ENCODE measurements at places on chromosomes 16 and 17. TPM values are rescaled to one million over a fixed set of nuclear protein-coding genes. Genes with fewer than 3 reads are reported as not detected.

MVD gene
- 17.4 TPM for total RNA-seq

SLC16A6 gene
- total RNA-seq: 0.64 TPM

LGALS9B gene
- not detected for total RNA-seq

KRT17 gene
- total RNA-seq: 1,676 TPM

SHISA6 gene
- total RNA-seq: 3.3 TPM

MMP15 gene
- total RNA-seq: 5.3 TPM

HOXB5 gene
- 1.4 TPM for total RNA-seq

DNA sequence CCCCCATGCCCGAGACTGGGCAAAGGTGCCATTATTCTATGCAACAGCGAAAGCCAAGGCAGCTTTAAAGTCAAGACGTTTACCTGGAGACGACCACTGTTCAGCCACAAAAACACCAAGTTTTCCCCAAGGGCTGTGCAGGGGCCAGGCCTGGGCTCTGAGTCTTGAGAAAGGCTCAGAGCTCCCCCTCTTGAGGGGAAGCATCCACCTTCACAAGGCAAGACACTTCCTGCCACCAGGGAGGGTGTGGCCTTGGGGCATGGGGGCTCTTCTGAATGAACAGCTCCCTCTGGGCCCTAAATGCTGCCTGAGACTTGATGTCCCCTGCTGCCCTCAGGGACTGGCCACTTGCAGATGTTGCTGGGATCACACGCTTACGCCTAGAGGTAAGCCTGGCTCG is 26.5 kb downstream of the PDIA2 start:
- H3K27ac ChIP-seq: no peak overlapping the region
- no peak for DNase-seq
- no peak overlapping the region for H3K4me3 ChIP-seq
- no peaks in the 10 kb centered on the region for H3K4me1 ChIP-seq

- no peaks in the 10 kb centered on the region for H3K27me3 ChIP-seq
- no peak overlapping the region for H3K27ac ChIP-seq
- no peak overlapping the region for H3K4me3 ChIP-seq
- no peaks in the 10 kb centered on the region for H3K36me3 ChIP-seq
- no peaks in the 10 kb centered on the region for H3K4me1 ChIP-seq
Measured at GRCh38 chr16:77805398-77805797, 17.0 kb downstream of the VAT1L start.

DNA sequence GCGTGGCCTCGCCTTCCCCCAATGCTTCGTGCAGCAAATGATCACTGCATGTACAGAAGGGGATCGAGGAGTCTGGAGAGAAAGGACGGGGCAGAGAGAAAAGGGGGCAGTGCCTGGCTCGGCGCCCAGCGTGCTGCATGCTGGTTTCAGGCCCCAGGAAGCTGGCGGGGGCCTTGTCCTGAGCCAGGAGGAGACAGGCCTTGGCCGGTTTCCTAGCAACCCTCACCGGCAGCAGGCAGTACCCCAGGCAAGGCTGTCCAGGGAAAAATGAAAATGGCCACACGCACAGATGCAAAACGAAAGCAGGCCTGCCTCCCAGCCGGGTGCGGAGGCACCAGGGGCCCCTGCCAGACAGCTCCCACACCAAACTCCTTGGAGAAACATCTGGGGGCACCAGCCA is 126.3 kb downstream of the ZFHX3 start:
- no peak overlapping the region for H3K27ac ChIP-seq
- no peaks in the 10 kb centered on the region for H3K4me1 ChIP-seq
- no peak for DNase-seq
- H3K36me3 ChIP-seq: no peaks in the 10 kb centered on the region
- no peaks in the 10 kb centered on the region for H3K27me3 ChIP-seq
- no peak overlapping the region for H3K4me3 ChIP-seq

DNA sequence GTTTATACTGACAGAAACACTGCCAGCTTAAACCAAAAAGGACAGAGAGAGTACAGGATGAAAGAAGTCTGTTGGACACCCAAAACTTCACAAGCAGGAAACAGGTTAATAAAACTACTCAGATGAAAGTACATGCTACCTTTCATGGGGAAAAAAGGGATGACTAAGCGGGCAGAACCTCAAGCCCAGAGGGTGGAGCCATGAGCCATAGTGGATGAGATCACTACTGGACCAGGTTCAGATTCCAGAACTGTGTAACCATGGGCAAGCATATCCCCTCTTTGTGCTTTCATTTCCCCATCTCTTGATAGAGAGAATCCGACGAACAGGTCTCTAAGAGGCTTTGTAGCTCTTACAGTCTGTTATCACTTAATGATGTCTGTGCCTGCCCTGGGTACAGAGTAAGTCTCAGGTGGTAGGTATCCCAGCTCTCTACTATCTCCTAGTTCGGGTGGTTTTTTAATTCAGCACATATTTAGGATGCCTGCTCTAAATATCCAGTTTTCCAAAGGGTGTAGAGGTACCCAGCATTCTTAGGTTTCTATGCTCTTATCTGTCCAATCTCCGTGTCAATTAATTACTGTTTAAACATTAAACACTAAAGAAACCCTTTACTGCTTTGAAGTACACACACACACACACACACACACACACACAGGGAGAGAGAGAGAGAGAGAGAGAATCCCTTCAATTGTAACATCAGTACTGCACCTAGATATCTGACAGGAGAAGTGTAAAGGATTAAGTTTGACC is 206.7 kb downstream of the ZNF423 start:
- H3K36me3 ChIP-seq: no peaks in the 10 kb centered on the region
- no peaks in the 10 kb centered on the region for H3K4me1 ChIP-seq
- DNase-seq: no peak
- H3K27ac ChIP-seq: no peak overlapping the region

- no peaks in the 10 kb centered on the region for H3K36me3 ChIP-seq
- no peaks in the 10 kb centered on the region for H3K27me3 ChIP-seq
- no peak for DNase-seq
- H3K27ac ChIP-seq: peak overlapping the region; percentile 94
Measured at GRCh38 chr16:49663081-49664065, 192.5 kb downstream of the ZNF423 start.

DNA sequence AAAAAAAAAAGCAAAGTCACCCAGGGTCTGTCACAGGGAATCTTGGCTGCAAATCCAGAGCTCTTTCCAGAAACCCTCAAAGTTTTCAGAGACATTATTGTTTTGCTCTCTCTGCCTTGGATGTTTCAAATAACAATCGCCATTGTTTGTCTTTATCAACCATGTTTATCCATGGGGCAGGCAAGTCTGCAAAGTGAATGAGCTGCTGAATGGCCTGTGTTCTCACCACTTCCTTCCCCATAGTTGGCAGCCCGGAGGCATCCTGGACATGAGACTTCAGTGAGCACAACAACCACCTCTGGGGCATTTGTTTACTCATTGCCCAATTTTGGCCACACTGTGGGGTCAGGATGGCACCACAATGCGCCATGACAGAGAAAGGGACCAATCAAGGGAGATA is 53.1 kb upstream of the USP7 start:
- DNase-seq: no peak
- H3K4me3 ChIP-seq: no peak overlapping the region
- H3K27ac ChIP-seq: no peak overlapping the region
- no peaks in the 10 kb centered on the region for H3K36me3 ChIP-seq

- H3K27me3 ChIP-seq: no peaks in the 10 kb centered on the region
- H3K4me1 ChIP-seq: no peaks in the 10 kb centered on the region
- H3K36me3 ChIP-seq: no peaks in the 10 kb centered on the region
- no peak overlapping the region for H3K4me3 ChIP-seq
- no peak for DNase-seq
Measured at GRCh38 chr17:28585851-28586250, 9.2 kb upstream of the ALDOC start.

DNA sequence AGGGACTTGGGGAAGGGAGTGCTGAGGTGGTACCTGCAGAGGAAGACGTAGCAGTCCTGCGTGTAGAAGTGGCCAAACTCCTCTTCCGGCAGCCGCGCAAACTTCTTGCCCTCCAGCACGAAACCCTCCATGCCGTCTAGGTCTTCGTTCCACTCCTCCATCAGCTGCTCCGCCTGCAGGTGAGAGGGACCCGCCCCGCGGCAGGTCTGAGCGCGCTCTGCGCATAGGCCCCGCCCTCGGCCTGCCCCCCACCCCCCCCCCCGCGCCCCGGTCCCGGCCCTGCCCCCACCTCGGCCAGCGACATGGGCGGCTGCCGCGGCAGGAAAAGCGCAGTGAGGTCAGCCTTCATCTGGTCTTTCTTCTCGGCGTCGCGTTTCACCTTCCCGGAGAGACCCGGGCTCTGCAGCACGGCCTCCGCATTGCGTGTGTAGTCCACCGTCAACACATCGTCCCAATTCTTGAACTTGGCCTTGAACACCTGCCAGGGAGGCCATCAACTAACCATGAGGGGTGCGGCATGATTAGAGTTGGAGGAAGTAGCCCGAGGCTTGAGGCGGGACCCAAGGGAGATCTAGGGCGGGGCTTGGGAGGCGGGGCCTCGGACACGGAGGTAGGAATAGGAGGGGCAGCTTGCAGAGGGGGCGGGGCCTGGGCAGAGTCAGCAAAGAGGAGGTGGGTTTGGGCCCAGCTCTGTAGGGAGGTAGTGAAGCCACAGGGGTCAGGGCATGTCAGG is 11.5 kb downstream of the FLII start:
- H3K4me3 ChIP-seq: peak overlapping the region; percentile 29
- no peak for DNase-seq
- no peaks in the 10 kb centered on the region for H3K4me1 ChIP-seq
- no peaks in the 10 kb centered on the region for H3K27me3 ChIP-seq

DNA sequence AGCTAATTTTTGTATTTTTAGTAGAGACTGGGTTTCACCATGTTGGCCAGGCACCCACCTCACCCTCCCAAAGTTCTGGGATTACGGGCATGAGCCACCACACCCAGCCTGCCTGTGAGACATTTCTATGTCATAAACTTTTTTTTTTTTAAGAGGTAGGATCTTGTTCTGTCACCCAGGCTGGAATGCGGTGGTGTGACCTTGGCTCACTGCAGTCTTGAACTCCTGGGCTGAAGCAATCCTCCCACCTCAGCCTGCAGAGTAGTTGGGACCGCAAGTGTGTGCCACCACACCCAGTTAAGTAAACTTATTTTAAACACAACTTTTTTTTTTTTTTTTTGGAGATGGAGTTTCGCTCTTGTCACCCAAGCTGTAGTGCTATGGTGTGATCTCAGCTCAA is 47.2 kb downstream of the SCNN1G start:
- no peaks in the 10 kb centered on the region for H3K4me1 ChIP-seq
- H3K27me3 ChIP-seq: no peaks in the 10 kb centered on the region
- H3K27ac ChIP-seq: no peak overlapping the region
- DNase-seq: no peak
- H3K36me3 ChIP-seq: no peaks in the 10 kb centered on the region
- H3K4me3 ChIP-seq: no peak overlapping the region

DNA sequence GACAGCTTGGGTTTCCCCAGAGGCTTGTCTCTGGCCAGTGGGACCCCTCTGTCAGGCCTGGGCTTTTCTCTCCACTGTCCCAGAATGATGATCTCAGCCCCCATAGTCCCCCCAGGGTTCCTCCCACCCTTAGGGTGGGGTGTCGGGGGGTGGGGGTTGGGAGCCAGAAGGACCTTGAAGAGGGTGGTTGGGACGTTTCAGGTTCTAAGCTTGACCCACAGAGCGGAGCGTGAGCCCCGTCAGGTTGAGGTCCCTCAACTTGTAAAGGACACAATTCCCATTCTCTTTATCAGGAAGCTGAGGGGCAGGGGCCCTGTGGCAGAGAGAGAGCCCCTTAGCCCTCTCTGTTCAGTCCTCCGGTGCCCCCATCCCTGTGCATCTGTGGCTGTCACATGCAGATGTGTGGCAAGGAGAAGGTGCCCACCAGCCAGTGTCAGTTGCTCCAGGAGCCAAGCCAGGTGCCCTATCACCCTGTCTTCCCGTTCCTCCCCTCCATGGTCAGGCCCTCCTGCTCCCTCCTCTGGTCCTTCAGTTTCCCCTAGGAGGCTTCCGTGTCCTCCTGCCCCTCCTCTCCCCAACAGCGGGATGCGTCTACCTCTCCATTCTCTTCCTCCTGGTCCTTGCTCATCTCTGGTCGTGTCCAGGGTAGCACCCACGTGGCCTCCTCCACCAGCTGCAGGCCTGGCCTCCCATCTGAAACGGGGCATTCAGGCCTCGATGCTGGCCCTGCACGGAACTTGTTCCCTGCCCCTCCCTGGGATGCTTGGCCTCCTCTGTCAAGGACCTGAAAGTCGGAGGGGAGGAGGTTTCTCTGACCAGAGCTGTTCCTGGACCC is 1.5 kb upstream of the NTN3 start:
- DNase-seq: no peak
- H3K36me3 ChIP-seq: no peaks in the 10 kb centered on the region
- H3K4me1 ChIP-seq: peaks cover 23% of the 10 kb centered on the region
- H3K27me3 ChIP-seq: no peaks in the 10 kb centered on the region
- no peak overlapping the region for H3K27ac ChIP-seq
- no peak overlapping the region for H3K4me3 ChIP-seq

- no peak for DNase-seq
- no peak overlapping the region for H3K4me3 ChIP-seq
Measured at GRCh38 chr16:1028524-1029258, 43.9 kb upstream of the SSTR5 start.

DNA sequence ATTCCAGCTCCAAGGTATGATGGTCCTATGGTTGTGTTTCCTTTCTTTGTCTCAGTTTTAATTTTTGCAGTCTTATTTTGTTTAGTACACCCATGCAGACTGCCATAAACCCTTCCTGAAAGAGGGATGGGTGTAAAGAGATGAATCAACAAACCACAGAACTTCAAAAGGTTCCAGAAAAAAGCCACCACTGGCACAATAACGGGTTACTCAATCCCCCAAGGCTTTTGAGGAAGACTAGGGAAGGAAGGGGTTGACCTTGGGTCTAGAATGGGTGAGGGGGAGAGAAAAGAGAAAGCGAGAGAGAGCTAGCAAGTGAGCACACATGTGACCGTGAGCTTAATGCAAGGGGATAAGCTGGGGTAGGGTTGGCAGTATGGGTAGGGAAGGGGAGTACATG is 168.1 kb downstream of the XYLT1 start:
- no peak overlapping the region for H3K4me3 ChIP-seq
- peaks cover 7% of the 10 kb centered on the region for H3K4me1 ChIP-seq
- no peaks in the 10 kb centered on the region for H3K36me3 ChIP-seq
- DNase-seq: no peak
- H3K27me3 ChIP-seq: no peaks in the 10 kb centered on the region

GRCh38 chr17:39683295-39683939 is 4.4 kb downstream of the PGAP3 start:
- H3K27me3 ChIP-seq: no peaks in the 10 kb centered on the region
- DNase-seq: no peak
- no peak overlapping the region for H3K4me3 ChIP-seq
- H3K27ac ChIP-seq: no peak overlapping the region
- no peaks in the 10 kb centered on the region for H3K36me3 ChIP-seq
- peaks cover 3% of the 10 kb centered on the region for H3K4me1 ChIP-seq
